ENCODE measurements at places on chromosomes 7 and 10.

DNA sequence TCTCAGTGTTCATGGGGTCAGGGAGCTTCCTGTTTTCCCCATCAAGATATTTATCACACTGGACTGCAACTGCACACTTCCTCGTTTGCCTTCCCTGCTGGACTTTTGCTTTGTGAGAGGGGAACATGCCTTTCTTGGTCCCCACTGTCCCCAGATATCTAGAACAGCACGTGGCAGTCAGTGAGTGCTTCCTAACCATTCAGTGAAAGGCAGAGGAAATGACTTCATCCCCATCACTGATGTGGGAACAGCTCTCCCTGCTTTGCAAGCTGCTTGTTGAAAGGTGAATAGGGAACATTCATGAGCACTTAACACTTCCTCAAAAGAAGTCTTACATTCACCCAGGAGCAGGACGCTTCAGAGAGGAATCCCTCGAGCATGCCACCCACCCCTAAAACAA, 135.4 kb downstream of the MYOF start:
- DNase-seq, result no peak

DNA sequence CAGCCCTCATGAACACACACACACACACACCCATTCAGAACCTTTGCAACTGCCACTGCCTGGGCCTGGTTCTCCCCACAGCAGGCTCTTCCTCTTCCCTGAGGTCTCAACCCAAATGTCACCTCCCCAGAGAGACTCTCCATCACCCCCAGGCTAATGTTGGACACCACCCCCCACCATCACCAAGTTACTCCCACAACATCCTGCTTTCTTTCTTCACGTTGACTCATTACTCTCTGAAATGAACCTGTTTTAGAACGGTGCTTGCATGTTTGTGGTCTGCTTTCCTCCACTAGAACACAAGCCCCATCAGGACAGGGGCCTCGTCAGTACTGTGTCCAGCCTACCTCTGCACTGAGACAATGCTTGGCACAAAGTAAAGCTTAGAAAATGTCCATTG, 16.0 kb downstream of the AFAP1L2 start:
- no peak for DNase-seq

DNA sequence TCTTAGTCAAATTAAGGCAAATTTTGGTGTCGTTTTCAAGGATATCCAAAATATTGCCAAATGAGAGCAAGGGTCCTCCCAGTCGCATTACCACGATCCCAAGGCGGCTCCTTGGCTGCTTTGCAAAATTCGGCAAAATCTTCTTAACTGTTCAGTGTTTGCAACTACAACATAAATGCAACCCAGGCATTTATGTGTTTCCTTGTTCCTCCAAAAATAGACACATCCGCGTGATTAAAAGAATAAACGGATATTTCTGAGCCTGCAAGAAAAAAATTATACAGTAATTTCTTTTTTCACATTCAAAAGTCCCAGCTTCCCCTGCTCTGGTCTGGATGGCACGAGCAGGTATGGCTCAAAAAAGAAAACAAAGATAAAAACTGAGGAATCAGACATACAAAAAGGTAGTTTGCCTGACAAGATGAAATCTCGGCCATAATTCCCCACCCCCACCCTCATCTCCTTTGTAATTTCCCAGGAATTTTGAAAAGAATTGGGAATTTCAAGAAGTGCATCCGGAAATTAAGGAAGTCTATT, 6.0 kb downstream of the SKIDA1 start:
- DNase-seq, result no peak

- DNase-seq, result no peak
These were observed 586 bp upstream of the ANKRD26 start for GRCh38 chr10:27100813-27101347.

- no peak for DNase-seq
These were observed 61.1 kb upstream of the IGFBP3 start for GRCh38 chr7:45982132-45982531.

DNA sequence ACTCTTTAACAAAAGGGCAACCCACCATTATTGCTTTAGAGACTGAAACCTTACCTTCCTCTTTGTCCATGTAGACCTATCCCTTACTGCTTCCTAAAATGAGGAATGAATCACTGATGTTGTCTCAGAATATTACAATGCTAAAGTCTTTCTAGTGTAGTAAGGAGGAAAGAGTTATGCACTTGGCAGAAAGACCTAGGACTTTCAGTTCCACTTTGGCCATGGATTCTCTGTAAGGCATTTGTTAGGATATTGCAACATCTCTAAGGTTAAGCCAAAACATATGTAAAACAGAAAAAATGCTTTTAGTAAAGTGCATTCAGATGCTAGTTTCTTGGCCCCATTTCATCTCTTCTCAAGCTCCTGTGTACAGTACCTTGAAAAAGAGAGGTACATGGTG, 230.9 kb downstream of the PARD3 start:
- DNase-seq, result peak; percentile 15

- DNase-seq, result no peak
These were observed 9.0 kb downstream of the SKIDA1 start for GRCh38 chr10:21516242-21517131.

DNA sequence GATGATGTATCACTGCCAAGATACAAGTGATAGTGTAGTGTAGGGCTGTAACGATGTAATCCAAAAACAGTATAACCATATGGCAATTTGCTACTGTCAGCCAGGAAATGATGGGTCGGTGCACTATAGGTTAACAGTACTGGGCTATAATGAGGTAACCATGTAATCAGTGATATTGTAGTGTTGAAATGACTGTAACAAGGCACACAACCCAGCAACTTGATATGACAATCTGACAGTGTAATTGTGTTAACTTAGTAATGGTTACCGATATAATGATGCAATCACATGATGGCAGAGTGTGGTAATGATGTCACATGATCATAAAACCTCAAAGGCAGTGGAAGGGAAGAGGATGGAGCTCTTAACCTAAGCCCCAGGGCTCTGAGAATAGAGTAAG, 73.8 kb upstream of the SLF2 start:
- no peak for DNase-seq

DNA sequence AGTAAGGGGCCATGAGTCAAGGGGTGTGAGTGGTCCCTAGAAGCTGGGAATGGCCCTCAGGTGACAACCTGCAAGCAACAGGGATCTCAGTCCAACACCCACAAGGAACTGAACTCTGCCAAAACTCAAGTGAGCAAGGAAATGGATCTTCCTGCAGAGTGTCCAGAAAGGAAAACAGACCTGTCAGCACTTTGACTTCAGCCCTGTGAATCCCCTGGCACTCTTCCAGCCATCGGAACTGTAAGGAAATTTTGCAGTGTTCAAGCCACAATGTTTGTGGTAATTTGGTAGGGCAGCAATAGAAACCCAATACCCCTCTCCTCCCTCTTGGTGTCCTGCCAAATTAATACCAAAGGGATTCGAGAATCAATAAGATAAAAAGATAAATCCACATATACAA, 6.9 kb downstream of the LYZL1 start:
- DNase-seq, result no peak

DNA sequence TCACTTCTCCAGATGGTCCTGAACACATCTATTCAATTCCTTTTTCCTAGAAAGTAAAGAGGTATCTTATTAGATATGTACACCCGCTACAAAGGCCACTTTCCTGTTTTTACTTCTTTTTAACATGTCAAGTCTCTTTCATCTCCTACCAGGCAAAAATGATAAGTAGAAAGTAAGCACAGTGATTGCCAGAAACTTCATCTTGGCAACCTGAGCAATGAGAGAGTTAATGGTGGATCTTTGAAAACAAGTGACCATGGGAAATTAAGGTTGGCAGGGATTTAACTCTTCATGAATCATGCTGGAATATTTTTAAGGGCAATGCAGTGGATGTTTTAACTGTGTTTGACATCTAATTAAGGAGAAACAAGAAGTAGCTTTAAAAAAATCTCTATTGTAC, 2.7 kb downstream of the SEMA3A start:
- no peak for DNase-seq

- DNase-seq, result no peak
These were observed 80.2 kb upstream of the CACNB2 start for GRCh38 chr10:18059826-18060559.

DNA sequence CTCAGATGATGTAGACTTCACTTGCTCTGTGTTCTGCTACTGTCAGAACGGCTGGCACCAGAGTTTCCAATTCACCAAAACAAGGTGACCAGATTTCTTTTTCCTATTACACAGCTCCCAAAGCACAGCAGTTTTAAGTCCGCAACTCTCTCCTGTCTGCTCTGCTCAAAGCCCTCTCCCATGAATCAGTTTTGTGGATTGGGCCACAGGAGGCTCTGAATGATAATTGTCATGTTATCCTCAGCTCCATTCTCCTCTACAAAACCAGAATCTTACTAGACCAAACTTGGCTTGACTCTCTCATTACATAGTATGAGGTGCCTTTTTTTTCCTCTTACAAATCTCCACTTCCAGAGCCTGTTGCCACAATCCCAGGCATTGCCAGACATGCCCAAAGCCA, 223.5 kb downstream of the SNX13 start:
- no peak for DNase-seq

GRCh38 chr10:127906548-127907377, at the start of gene PTPRE:
Gene PTPRE, plus strand, starts transcription at chr10:127907103. Its CDS starts 133,779 bp downstream, at chr10:128040882.
- DNase-seq, result peak; percentile 15

GRCh38 chr10:21500578-21500910, 24.9 kb downstream of the SKIDA1 start:
- DNase-seq, result no peak

DNA sequence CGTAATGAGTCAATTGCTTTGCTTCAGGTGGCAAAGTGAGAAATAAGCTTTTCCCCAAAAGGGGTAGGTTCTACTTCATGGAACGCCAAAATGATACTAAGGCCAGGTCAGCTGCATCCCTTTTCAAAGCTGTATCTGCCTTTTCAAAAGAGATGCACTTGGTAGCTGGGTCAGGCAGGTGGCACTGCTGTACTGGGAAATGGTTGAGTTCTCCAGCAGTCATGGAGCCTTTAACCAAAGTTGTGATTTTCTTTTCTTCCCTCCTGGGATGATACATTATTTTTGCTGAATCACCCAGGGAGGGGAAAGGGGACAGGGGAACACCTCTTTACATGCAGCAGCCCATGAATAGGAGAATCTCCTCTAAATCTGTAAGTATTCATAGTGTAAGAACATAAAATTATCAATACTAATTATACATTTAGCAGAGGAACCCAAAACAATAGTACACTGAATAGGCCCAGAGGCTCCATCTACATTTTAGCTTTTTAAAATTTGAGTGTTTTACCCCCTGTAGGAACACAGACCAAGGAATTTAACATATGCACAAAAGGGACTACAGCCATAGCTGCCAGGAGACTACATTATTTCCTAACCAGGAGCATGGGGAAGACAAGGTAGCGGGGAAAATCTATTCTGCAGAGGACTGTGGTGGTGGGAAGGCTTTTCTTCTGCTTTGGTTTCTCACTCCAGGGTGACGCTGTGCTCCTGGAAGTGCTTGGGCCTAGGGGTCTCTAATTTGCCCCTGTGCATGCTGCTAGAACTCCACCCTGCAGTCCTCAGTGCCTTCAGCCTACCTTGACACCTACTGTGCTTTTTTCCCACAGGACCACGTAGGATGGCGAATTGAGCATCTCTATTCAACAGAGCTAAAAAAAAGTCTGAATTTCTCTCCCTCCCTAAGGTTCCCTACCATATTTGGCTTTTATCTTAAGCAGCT, 6.4 kb upstream of the GPR22 start:
- peak; percentile 28 for DNase-seq

DNA sequence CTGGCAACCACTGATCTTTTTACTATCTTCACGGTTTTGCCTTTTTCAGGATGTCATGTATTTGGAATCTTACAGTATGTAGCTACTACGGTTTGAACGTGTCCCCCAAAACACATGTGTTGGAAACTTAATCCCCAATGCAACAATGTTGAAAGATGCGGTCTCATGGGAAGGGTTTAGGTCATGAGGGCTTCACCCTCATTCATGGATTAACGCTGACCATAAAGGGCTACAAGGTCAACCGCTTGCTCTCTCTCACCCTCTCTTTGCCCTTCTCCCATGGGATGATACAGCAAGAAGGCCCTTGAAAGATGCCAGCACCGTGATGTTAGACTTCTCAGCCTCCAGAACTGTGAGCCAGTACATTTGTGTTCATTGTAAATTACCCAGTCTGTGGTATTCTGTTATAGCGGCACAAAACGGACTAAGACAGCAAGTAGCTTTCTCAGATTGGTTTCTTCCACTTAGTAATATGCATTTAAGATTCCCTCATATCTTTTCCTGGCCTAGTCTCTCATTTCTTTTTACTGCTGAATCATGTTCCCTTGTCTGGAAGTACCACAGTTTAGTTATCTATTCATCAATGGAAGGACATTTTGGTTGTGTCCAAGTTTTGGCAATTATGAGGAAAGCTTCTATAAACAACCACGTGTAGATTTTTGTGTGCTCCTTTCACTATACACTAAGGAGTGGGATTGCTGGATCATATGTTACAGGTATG, 3.0 kb upstream of the CRYGN start:
- DNase-seq, result no peak

- no peak for DNase-seq
These were observed 114.3 kb upstream of the ZNF438 start for GRCh38 chr10:31145986-31146385.

GRCh38 chr10:70928140-70928539, 39.8 kb upstream of the PCBD1 start:
- DNase-seq, result no peak

Measured in smooth muscle cell of the brain vasculature (primary cell).